ENCODE measurements at places on chromosomes 3 and 15.

DNA sequence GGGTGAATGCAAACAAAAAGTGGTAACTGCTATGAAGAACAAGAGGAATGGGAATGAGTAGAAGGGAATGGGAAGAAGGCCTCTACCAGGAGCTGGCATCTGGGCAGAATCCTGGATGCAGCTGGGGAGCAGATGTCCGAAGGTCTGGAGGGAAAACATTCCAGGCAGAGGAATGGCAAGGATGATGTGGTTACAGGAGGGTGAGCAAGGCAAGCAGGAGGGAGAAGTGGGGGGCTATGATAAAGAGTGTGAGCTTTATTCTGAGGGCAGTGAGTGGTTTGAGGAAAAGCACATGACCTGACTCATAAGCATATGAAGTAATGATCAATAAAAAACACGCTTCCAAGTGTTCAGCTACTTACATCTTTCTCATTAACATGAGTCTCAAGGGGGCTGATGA, 17.1 kb downstream of the SKIC8 start:
- no peak for DNase-seq

DNA sequence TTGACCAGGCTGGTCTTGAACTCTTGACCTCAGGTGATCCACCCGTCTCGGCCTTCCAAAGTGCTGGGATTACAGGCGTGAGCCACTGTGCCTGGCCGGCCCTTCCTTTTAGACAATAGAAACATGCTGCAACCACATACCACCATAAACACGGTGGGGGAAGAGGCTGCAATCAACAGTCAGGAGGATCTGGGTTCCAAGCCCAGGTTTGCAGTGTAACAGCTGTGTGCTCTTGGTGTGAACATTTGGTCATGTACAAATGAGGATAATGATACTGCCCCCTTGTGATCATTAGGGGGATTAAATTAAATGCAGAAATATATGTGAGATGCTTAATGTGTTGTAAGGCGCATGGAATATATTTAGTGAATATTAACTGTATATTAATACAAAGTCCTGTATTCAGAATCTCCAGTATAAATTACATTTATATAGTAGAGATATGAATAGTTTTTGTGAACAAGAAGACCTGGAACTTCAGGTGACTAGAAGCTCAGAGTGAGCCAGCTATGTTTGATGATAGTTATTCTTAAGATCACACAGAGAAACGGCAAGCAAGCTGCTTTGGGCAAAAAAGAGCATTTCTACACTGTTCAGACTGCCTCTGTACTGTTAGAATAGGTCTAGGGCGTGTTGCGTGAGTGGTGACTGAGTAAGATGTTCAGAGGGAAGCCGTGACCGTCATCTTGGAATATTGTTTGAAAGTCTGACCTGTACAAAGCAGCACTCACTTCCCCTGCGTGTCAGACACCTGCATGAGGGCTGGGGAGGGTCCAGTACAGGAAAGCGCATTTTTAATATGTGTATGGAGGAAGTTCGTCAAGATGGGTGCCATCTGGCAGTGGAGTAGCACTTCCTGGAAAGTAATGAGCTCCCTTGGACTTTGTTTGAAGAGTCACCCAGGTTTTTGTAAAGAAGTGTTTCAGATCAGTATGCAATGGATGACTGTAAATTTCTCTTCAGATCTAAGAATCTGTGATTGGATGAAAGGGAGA, 125.8 kb downstream of the PGPEP1L start:
- peak; percentile 26 for DNase-seq

DNA sequence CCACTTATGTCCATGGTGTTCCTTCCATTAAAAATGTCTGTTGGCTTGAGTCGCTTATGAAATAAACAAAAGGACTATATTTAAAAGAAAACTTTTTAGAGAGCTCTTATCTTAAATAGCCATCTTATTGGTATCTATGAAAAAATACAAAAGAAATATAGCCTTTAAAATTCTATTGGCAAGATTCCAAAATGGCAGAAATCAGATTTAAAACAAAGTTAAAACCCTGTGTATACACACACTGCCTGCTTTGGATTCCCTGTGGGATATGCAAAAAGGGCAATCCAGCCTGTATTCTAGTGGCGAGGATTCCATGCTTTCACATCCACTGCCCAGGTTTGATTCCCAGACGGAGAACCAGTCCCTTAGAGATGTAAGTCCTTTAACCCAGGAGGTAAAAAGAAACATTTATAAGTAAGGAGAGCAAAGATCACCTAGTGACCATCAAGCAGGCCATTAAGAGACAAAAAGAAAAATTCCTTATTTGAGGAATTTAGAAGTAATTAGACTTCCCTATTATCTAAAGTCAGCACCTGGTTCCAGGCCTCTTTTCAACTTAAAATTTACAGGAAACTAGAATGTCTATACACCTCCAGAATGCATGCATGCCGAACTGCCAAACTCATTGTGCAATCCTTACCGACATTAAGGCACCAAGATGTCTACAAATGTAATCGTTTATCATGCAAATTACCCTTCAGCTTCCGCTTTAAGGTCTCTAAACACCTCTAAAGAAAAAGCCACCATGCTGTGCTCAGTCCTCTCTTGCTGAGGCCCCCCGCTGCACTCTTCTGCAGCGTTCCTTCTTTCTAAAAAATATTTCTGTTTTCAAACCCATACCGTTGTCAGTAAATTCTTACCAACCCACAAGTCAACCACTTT, 69.6 kb upstream of the STRIT1 start:
- DNase-seq = no peak

GRCh38 chr15:73965758-73966113, 26.4 kb downstream of the STOML1 start:
- DNase-seq = no peak

All from hindlimb muscle (tissue), 1 donor.